ENCODE measurements at places on chromosomes 13 and 19.

DNA sequence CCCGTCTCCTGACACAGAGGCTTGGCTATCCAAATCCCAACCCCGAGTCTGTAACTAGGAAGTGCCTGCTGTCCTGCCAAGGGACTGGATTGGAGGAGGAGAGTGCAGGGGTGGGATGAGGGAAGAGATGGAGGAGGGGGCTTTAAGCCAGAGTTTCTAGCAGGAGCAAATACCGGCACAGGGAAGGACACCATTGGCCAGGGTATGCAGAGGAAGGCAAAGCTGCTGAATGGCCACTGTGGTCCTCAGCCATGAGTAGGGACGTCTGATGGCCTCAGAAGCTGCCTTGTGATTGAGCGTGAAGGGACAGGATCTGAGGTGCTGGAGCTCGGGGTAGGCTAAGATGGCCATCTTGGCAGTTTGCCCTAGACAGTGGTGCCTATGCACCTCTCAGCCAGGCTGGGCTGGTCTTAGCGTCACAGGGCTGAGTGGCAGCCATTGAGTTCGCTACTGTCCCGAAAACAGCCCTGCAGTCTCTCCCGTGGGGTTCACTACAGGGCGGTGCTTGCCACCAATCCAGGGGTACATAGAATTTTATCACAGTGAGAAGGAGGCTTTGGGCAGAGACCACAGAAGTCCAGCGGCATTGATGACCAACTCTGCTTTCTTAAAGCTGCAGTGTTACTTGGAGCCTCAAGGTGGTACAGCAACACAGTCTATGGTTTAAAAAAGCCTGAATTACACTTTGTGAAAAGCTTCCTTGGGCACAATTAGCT lies 61.8 kb downstream of the AKAP11 start:
- DNase-seq: no peak

- DNase-seq: no peak
These were observed 10.0 kb upstream of the INSR start for GRCh38 chr19:7304200-7304599.

DNA sequence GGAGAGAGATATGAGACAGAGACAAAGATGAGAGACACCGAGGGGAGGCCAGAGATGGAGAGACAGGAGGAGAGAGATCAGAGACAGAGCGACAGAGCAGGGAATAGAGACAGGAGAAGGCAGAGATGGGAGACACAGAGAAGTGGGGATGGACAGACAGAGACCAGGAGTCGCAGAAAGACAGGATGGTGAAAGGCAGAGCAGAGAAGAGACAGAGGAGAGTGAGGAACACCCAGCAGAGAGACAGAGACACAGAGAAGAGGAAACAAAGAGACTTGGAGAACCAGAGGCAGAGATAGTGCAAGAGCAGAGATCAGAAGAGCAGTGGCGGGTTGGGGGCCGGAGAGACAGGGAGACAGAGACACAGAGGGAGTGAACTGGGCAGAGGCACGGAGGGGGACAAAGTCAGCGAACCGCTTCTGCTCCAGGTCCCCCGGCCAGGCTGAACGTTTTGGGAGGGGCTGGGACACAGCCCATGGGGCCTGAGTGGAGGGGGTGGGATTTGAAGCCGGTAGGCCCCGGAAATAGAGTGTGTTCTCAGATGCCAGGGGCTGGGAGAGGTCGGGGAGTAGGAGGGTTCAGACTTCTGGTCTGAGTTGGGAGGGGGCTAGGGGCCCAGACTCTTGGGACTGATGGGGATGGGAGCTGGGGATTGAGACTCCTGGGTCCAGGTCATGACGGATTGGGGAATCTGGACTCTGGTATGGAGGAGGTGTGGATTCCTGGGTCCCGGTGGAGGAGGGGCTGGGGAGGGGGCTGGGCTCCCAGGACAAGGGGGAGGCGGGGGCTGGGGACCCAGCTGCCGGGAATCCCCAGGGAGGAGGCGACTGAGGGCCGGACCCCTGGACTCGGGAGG lies 654 bp downstream of the ZNF579 start:
- no peak for DNase-seq

DNA sequence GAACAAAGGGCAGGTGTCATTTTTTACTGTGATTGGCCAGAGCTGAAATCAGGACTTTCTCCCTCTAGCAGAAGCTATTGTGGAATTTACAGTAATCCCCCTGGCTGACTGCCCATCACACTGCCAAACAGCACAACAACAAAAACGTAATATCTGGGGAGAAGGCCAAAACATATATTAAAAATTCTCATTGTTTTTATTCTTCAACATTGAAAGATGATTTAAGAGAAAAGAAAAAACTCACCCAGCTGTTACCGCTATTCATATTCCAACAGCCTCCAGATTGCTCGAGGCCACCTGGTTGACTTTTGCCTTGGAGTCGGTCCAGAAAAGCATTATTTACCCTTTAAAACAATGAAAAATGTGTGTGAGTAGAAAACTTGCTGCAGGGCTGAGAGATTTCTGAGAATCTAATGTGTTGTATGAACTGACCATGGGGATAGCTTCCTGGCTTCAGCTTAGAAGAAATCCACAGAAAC lies 97.2 kb downstream of the EPSTI1 start:
- DNase-seq: no peak

- DNase-seq: no peak
These were observed 3.6 kb downstream of the SCAF1 start for GRCh38 chr19:49645592-49645991.

GRCh38 chr19:28430214-28430613 lies 782.7 kb downstream of the UQCRFS1 start:
- DNase-seq: no peak

GRCh38 chr13:26914624-26915023 lies 154.0 kb upstream of the GPR12 start:
- DNase-seq: no peak

DNA sequence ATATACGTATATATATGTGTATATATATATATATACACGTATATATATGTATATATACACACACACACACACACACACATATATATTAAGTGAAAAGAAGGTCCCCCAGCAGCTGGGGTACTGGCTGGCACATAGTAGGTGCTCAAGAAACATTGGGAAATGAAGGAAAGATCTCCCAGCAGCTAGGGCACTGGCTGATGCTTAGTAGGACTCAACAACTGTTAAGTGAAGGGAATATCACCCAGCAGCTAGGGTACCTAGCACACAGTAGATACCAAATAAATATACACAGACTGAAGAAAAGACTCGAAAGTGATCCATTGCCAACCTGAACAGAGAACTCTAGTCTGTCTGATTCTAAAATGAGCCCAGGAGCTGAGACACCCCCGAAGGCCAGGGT lies 12.2 kb downstream of the PODNL1 start:
- no peak for DNase-seq

- DNase-seq: no peak
These were observed 4.1 kb upstream of the TLE6 start for GRCh38 chr19:2973229-2973628.

- no peak for DNase-seq
These were observed 20.6 kb upstream of the PLPP2 start for GRCh38 chr19:311813-312261.

- no peak for DNase-seq
These were observed 13.6 kb downstream of the ZNF490 start for GRCh38 chr19:12596927-12597548.

DNA sequence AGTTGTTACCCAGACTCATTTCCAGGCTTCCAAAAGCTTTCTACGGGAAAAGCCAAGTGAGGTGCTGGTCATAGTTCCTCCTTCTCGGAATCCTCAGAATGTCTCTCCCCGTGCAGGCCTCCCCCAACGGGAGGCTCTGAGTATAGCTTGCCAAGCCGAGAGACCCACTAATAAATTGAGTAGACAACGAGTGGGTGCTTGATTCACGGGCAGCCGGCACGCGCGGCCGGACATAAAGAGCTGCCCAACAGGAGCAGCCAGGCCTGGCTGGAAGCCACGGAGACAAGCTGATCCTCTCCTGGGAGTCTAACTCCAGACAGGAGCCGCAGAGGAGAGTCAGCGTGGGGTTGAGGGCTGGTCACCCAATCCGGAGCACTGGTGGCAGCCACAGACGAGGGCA lies 43.4 kb upstream of the MEDAG start:
- no peak for DNase-seq
